HAP-1 (cell line): ENCODE measurements at places on chromosomes 16 and 17.

DNA sequence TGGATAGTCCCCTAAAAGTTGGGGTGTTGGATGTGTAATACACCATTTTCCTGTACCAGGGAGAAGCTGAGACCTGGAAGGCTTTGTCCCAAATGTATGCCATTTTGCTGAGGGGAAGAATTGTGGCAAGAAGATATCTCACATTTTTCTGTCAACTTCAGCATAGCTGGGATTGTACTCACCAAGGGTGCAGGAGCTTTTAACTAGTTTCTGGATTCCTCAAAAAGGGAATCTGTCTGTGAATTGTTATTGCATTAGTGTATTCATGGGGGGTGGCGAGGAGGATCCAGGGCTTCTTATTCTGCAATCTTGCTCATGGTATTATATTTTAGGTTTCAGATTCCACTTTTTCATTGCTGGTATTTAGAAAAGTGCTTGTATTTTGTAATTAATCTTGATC lies 208.2 kb upstream of the MYOCD start:
- DNase-seq = no peak

GRCh38 chr17:45812102-45812501 lies 28.0 kb downstream of the CRHR1 start:
- no peak for DNase-seq

DNA sequence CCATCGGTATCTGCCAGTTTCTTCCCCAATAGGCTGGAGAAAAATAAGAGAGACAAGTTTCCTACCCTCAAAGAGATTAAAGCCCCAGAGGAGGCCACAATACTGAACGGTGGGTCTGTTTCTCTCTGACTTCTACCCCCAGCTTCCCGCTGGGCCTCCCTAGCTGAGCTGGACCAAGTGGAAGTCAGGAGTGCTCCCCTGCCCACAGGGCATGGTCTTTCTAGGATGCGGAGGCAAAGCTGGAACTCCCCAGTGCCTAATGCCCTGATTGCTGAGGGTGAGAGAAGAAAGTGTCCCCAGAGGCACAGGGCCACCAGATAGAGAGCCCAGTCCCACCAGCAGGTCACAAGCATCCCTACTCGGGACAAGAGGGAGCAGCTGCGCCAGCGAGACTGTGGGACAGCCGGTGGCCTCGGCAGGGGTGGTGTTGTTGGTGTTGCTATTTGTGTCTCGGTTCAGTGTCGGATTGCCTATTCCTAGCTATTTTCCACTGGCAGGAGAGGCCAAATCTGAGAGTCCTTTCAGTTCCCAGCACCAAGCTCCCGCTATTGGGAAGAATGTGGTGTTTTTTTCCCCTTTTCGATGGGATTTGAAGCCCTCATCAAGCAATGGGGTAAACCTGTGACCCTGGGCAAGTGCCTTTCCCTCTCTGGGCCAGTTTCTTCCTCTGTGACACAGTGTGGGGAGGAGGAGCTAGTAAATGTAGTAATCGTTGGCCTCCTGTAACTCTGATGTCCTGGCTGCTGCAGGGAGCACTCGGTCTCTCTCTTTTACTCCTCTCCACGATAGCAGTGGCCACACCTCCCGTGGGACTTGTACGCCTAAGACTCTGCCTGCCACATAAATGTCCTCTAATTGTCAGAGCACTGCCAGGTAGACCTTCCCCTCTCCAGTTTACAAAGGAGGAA lies 22.5 kb upstream of the TBX2 start:
- no peak for DNase-seq

- no peak for DNase-seq
Observed at GRCh38 chr17:35542990-35543389, 5.5 kb upstream of the SLFN12L start.

DNA sequence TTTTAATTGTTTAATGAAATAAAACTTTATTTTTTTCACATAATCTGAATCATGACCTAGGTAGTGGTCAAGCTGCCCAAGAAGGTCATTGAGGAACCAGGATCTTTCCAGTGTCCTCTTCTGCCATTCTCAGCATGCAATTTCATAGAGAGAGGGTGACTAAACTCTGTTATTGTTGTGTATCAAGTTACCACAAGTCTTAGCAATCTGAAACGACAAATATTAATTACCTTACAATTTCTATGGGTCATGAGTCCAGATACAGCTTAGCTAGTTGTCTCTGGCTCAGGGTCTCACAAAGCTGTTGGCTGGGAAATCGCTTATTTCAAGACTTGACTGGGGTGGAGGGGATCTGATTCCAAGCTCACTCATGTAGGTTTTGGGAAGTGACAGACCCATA lies 37.6 kb downstream of the FTO start:
- DNase-seq = no peak

- DNase-seq = no peak
Observed at GRCh38 chr17:65194670-65195334, 57.6 kb downstream of the RGS9 start.

- DNase-seq = no peak
Observed at GRCh38 chr17:58089111-58089510, 5.9 kb downstream of the DYNLL2 start.

DNA sequence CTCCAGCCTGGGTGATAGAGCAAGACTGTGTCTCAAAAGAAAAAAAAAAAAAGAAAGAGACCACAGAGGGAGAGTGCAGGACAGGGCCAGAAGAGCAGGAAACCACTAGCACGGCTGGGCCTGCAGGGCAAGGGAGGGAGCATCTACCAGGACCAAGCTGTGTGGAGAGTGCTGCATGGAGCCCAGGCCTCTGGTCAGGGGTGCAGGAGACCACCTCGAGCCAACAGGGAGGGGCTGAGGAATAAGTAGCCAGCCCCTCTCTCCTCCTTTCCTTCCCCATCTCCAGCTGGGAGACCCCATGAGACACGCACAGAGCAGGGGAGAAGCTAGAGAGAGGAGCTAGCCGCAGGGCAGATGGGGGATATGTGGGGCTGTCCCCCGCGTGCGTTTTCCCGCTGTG lies 67.0 kb upstream of the DNAH17 start:
- DNase-seq = no peak

DNA sequence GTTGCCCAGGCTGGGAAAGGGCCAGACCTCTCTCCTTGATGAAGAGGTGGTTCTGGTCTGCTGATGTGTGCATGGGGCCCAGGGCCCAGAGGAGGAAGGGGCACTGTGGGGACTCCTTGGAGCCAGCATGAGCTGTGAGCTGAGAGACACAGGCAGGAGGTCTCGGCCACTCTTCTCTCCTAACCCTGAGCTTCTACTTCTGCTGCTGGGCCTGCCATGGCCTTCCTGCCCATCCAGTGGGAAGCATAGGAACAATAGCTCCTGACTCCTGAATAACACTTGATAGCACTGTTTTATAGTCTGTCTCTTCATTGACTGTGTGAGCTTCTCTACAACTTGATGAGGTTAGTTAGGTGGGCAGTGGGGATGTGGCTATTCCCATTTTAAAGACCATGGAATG lies 181.1 kb downstream of the UTP18 start:
- DNase-seq = no peak

- no peak for DNase-seq
Observed at GRCh38 chr17:80311216-80311827, 50.7 kb downstream of the RNF213 start.

- DNase-seq = peak; percentile 57
Observed at GRCh38 chr17:31095236-31096105, 694 bp downstream of the NF1 start.

- DNase-seq = no peak
Observed at GRCh38 chr16:65312071-65312470, 190.2 kb upstream of the CDH11 start.

DNA sequence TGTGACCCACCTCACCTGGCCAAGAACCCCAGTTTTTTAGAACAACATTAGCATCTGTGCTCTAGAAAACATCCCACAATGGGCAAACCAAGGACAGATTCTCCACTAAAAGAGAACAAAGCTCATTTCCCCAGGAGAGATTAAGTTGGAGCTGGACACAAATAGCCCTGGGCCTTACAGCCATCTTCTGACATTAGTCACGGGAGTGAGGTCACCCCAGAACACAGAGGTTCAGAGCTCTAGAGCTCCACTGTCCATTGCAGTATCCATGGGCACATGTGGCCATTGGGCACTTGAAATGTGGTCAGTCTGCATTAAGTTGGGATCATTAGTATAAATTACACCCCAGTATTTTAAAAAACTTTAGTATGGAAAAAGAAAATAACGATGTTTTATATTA lies 47.6 kb upstream of the RBBP6 start:
- DNase-seq = no peak

DNA sequence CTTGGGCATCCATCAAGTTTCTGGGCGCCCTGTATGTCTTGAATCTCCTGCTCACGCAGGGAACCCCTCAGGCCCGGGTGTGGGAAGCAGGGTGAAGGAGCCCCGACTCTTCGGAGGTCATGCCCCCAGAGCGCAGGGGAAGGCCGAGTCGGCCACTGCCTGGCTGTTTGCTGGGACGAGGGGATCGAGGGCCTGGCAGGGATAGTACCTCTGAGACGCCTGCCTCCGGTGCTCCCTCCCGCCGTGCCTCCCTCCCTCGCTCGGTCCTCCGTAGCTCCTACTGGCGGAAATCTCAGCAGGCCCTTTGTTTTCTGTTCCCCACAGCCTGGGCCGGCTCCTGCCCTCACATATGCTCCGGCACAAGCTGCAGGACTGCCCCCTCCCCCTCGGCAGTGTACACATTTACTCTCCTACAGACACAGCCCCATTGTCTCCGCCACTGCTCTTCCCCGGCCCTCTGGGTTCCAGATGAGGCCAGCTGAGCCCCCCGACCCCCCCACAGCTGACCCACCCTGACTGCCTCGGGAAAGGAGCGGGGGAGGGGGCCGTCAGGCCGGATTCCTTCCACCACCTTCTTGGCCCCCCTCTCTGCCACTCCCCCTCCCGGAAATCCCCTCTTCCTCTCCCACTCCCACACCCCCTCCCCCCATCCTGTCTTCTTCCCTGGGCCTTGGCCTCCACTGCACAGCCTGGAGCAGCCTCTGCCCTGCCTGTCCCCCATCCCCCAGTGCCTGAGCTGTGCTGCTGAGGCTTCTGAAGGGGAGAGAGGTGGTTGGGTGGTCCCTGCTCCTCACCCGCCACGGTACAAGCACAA lies 1.4 kb downstream of the TRAF4 start:
- DNase-seq = peak; percentile 74

GRCh38 chr17:70945386-70945785 lies 776.1 kb downstream of the KCNJ2 start:
- DNase-seq = no peak

- DNase-seq = peak; percentile 53
Observed at GRCh38 chr16:14302031-14302398, 230.9 kb downstream of the MRTFB start.

GRCh38 chr16:57235128-57236021 lies 9.7 kb upstream of the ARL2BP start:
- DNase-seq = no peak

GRCh38 chr17:49381033-49381432 lies 19.0 kb upstream of the ZNF652 start:
- no peak for DNase-seq

DNA sequence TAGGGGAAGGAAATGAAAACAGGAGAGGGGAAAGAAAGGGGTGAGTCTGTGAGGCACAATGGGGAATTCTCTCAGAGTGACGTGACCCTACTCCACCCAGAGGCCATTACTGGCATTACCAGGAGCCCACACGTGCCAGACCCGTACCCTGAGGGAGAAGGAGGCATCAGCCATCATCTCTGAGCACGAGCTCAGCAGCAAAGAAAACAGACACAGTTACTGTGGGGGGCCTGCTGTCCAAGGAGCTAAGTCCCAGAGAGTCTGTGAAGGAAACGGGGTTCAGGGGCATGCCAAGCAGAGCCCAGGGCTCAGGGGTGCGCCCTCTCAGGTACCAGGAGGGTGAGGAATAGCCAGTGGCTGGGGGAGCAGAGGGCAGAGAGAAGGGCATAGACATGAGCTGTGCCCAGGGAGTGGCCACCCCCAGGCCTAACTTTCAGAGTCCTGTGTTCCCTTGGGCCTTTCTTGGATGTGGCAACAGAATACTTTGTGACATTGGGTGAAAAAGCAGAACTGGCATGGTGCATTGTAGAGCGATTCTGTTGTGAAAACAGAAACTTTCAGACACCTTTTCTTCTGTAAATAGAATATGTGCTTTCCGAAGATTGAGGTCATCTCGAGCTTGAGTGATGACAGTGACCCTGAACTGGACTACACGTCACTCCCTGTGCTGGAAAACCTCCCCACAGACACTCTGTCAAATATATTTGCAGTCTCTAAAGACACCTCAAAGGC lies 11.3 kb downstream of the TAF1C start:
- DNase-seq = no peak

GRCh38 chr17:35432176-35433074 lies at the start of gene SLFN12:
SLFN12 (minus strand) TSS chr17:35432500; CDS start chr17:35423028, 9,472 bp downstream.
- peak; percentile 13 for DNase-seq

DNA sequence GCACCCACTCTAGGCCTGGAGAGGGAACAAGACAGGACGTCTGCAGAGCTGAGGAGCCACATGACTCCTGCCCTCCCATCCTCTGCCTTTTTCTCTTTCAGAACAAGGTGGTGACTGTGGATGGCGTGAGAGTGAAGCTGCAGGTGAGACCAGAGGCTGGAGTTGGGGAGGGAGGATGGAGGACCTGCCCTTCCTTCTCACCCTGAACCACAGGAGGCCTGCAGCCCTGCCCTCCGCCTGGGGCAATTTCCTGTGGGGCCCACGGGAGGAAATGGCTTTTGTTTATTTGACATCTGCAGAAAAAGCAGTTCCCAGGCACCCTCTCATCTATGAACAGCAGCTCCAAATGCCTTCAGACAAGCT lies 5.1 kb downstream of the RAB37 start:
- no peak for DNase-seq

DNA sequence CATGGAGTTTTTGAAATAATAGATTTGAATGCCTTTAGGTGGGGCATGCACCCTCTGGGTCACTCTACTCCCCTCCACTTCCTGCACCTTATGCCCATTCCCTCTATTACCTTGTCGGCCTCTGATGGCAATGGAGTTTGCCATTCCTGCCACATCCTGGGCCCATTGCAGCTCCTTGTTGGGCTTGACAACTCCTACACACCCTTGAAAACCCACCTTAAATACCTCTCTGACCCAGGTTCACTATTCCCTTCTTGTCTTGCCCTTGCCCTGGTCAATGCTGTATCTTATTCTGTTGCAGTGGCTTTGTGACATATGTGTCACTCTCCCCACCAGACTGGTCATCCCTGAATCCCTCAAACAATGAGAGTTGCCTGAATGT lies 2.4 kb downstream of the CCR7 start:
- no peak for DNase-seq

GRCh38 chr16:84371553-84371865 lies 3.2 kb downstream of the ATP2C2 start:
- DNase-seq = no peak

GRCh38 chr17:43427362-43428043 lies 28.7 kb downstream of the ARL4D start:
- no peak for DNase-seq

- DNase-seq = no peak
Observed at GRCh38 chr16:30439720-30440348, 5.8 kb downstream of the SEPHS2 start.

GRCh38 chr17:66900126-66901010 lies 64.1 kb upstream of the CACNG4 start:
- DNase-seq = no peak

- no peak for DNase-seq
Observed at GRCh38 chr17:76726776-76727718, at the start of gene METTL23. METTL23 (plus strand) TSS chr17:76726839; CDS start chr17:76729711, 2,872 bp downstream.

- no peak for DNase-seq
Observed at GRCh38 chr16:24875466-24875865, 29.7 kb downstream of the SLC5A11 start.

- DNase-seq = no peak
Observed at GRCh38 chr17:73683771-73684170, 39.5 kb upstream of the SDK2 start.

- DNase-seq = no peak
Observed at GRCh38 chr16:69340095-69340644, 598 bp downstream of the NIP7 start.

GRCh38 chr17:70772761-70773160 lies 603.4 kb downstream of the KCNJ2 start:
- no peak for DNase-seq
